Glutamatergic neuron (in vitro differentiated cells): ENCODE measurements at places on chromosomes 6 and 20. TPM values are rescaled to one million over a fixed set of nuclear protein-coding genes. Genes with fewer than 3 reads are reported as not detected.

Gene GPR6
- total RNA-seq, result not detected

Gene MYH7B
- total RNA-seq, result 1.5 TPM

DNA sequence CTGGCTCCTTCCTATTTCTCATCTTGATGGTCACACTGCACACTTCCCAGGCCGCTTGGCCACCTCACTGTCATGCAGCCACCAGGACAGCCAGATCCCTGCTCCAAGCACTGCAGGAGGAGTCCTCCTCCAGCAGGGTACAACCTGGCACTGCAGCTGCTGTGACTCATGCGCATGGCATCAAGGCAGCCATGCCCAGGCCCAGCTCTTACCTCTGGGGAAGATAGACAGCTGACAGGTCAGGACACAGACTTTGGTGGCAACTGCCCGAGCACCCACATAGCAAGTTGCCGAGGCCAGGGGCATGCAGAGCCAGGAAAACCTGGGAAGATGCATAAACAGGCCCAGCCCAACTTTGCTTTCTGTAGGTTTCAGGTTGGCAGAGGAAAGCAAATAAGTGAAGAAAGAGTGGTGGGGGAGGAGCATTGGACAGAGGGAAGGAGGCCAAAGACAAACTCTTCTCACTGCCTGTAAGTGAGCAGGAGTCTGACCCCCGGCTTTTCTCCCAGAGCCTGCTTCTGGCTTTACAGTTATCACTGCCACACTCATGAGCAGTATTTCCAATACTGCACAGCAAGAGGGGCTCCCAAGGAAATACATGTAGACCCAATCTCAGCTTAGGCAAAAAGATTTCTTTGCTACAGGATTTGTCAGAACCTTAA, 38.8 kb downstream of the SLC22A3 start:
- no peaks in the 10 kb centered on the region for H3K36me3 ChIP-seq
- DNase-seq, result no peak
- H3K27ac ChIP-seq, result no peak overlapping the region
- H3K27me3 ChIP-seq, result no peaks in the 10 kb centered on the region
- no peaks in the 10 kb centered on the region for H3K4me1 ChIP-seq

DNA sequence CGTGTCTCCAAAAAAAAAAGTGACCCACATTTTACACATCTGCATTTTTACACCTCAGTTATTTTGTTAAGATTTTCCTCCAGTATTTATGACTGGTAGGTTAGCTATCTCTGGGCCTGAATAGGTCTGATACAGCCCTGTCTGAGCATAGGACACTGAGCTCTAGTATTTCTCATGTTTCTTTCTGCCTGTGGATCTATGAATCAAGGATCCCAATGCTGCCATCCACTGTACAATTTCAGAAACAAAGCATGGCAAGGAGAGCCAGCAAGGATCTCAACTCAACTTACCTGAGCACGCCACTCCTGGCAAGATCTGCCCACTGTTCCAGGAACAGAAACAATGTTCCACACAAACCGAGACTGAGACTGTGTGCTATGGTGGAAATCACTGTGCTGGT, 36.4 kb upstream of the ENPP5 start:
- no peak overlapping the region for H3K4me3 ChIP-seq
- no peaks in the 10 kb centered on the region for H3K27me3 ChIP-seq
- H3K4me1 ChIP-seq, result peaks cover 5% of the 10 kb centered on the region
- H3K36me3 ChIP-seq, result peaks cover 6% of the 10 kb centered on the region
- no peak for DNase-seq

Gene VSX1
- not detected for total RNA-seq

DNA sequence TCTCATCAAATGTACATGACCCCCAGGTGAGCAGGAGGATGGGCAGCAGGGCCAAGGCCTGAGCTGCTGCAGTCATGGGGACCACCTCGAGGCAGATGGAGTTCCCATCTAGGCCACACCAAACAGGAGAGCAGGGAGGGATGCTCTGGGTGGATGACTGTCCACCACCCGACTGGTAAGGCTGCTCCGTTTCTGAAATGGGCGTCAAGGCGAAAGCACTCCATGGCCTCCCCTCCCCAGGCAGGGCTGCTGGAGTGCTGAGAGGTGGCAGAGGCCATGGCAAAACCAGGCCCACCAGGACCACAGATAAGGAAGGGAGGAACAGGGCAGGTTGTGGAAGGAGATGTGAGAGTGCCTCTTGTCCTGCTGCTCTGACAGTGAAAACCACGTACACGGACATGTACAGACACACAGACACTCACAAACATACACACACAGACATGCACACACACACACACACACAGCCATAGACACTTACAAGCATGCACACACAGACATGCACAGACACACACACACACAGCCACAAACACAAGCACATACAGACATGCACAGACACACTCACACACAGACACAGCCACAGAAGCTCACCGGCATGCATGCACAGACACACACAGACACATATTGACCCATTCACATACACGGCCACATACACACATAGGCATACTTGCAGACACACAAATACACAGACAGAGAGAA, 93.2 kb downstream of the PSMG4 start:
- peaks cover 88% of the 10 kb centered on the region for H3K4me1 ChIP-seq
- H3K4me3 ChIP-seq, result peak overlapping the region; percentile 71
- no peak for DNase-seq
- peak overlapping the region; percentile 83 for H3K27ac ChIP-seq

Gene PBOV1
- not detected for total RNA-seq

GRCh38 chr6:157538168-157538567, 157.2 kb downstream of the ZDHHC14 start:
- H3K27me3 ChIP-seq, result peaks cover 7% of the 10 kb centered on the region
- peaks cover 32% of the 10 kb centered on the region for H3K4me1 ChIP-seq
- H3K27ac ChIP-seq, result no peak overlapping the region
- peaks cover 8% of the 10 kb centered on the region for H3K36me3 ChIP-seq
- no peak overlapping the region for H3K4me3 ChIP-seq

DNA sequence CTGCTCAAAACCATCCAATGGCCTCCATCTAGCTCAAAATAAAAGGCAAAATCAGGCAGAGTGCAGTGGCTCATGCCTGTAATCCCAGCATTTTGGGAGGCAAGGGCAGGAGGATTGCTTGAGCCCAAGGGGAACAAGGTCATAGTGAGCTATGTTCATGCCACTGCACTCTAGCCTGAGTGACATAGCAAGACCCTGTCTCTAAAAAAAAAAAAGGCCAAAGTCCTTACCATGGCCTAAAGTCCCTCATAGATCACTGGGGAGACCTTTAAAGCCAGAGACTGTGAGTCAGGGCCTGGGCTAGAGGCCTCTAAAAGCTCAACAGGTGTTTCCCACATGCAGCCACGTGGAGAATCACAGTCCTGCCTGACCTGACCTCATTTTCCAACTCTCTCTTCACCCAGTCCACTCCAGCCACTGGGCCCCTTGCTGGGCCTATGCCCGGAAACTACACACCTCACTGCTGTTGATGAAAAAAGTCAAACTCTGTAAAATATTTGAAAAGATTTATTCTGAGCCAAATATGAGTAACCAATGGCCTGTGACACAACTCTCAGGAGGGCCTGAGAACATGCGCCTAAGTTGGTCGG, 28.2 kb upstream of the TAB2 start:
- H3K36me3 ChIP-seq, result no peaks in the 10 kb centered on the region
- no peaks in the 10 kb centered on the region for H3K27me3 ChIP-seq
- H3K27ac ChIP-seq, result no peak overlapping the region
- H3K4me3 ChIP-seq, result no peak overlapping the region
- H3K4me1 ChIP-seq, result no peaks in the 10 kb centered on the region

- H3K4me1 ChIP-seq, result peaks cover 15% of the 10 kb centered on the region
- H3K27ac ChIP-seq, result peak overlapping the region; percentile 81
- H3K27me3 ChIP-seq, result peaks cover 2% of the 10 kb centered on the region
- no peaks in the 10 kb centered on the region for H3K36me3 ChIP-seq
These were observed 149.7 kb downstream of the TFAP2C start for GRCh38 chr20:56778765-56779195.

Gene ATP6V1G2
- total RNA-seq, result 95.6 TPM

GRCh38 chr20:33812908-33813462, 1.8 kb downstream of the CHMP4B start:
- DNase-seq, result no peak
- H3K4me1 ChIP-seq, result peaks cover 15% of the 10 kb centered on the region
- peak overlapping the region; percentile 91 for H3K4me3 ChIP-seq
- H3K27ac ChIP-seq, result peak overlapping the region; percentile 19
- peaks cover 3% of the 10 kb centered on the region for H3K27me3 ChIP-seq

DNA sequence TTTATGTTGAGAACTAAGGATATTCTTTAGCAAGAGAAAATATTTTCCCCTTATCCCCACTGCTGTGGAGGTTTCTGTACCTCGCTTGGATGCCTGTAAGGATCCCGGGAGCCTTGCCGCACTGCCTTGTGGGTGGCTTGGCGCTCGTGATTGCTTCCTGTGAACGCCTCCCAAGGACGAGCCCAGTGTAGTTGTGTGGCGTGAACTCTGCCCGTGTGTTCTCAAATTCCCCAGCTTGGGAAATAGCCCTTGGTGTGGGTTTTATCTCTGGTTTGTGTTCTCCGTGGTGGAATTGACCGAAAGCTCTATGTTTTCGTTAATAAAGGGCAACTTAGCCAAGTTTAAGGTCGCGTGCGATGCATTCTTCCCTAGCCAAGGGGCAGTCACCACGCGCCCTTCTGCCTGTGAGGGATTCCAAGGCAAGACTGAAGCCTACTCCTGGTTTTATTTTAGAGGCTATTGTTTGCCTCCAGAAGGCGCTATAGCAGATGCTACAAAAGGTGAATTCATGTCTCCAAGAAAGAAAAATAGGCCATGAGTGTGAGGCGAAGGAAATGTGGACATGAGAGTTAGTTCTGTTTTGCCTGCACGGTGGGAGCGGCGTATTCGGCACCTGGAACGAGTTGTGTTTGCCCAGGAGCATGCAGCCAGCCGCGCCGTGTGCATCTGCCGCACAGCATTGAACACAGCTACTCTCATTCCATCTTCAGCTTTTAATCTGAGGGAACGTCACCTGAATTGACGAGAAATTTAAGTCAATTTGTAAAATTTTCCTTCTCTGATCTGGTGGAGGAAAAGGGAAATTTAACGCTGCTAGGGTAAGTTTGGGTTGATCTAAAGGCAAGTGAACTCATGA, 40.3 kb upstream of the IRF4 start:
- H3K27me3 ChIP-seq, result peaks cover 14% of the 10 kb centered on the region
- DNase-seq, result no peak
- H3K4me3 ChIP-seq, result no peak overlapping the region
- no peak overlapping the region for H3K27ac ChIP-seq
- H3K36me3 ChIP-seq, result peaks cover 9% of the 10 kb centered on the region
- H3K4me1 ChIP-seq, result peaks cover 3% of the 10 kb centered on the region

DNA sequence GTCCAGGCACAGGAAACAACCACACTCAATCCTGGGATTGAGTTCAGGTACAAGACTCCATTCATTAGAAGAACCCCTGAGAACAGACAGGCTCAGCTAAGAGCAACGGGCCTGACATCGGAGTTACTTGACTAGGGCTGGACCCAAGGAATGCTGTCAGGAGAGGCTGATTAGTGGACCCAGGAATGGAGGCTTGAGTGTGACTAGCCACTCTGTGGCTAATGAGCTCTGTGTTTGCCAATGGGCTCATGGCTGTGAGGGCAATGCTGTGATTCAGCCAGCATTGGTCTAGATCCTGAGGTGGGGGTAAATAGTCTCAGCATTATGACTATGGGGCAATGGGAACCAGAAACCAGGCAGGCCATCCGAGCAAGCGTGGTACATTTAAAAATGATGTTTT, 71.8 kb downstream of the RIOK1 start:
- H3K4me1 ChIP-seq, result peaks cover 2% of the 10 kb centered on the region
- no peak overlapping the region for H3K27ac ChIP-seq
- DNase-seq, result no peak
- no peak overlapping the region for H3K4me3 ChIP-seq
- peaks cover 2% of the 10 kb centered on the region for H3K27me3 ChIP-seq
- H3K36me3 ChIP-seq, result peaks cover 6% of the 10 kb centered on the region

GRCh38 chr20:50049442-50050026, 63.4 kb downstream of the UBE2V1 start:
- H3K4me3 ChIP-seq, result no peak overlapping the region
- H3K4me1 ChIP-seq, result no peaks in the 10 kb centered on the region
- no peak for DNase-seq
- H3K27me3 ChIP-seq, result peaks cover 3% of the 10 kb centered on the region

- no peak for DNase-seq
- no peak overlapping the region for H3K4me3 ChIP-seq
- H3K36me3 ChIP-seq, result no peaks in the 10 kb centered on the region
- H3K4me1 ChIP-seq, result peaks cover 60% of the 10 kb centered on the region
- H3K27me3 ChIP-seq, result peaks cover 5% of the 10 kb centered on the region
- no peak overlapping the region for H3K27ac ChIP-seq
These were observed 25.1 kb upstream of the MAFB start for GRCh38 chr20:40714109-40714508.

Gene THBS2
- total RNA-seq, result 3.1 TPM

DNA sequence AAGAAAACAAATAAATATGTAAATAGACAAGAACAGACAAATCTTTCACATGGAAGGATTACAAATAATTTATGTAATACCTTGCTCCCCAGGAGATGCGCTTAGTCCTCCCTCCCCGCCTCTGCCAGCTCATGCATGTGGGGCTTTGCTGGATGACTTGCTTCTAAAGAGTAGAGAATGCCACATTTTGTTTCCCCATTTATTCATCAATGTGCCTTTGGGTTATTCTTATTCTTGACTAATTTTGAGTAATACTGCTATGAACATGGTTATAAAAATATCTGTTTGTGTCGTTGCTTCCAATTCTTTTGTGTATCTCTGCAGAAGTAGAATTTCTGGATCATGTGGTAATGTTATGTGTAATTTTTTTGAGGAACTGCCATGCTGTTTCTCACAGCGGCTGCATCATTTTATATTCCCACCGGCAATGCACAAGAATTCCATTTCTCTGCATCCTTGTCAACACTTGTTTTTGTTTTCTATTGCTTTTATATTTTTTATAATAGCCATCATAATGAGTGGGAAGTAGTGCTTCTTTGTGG, 23.8 kb upstream of the DUSP22 start:
- H3K4me1 ChIP-seq, result no peaks in the 10 kb centered on the region
- no peaks in the 10 kb centered on the region for H3K27me3 ChIP-seq
- H3K27ac ChIP-seq, result no peak overlapping the region

DNA sequence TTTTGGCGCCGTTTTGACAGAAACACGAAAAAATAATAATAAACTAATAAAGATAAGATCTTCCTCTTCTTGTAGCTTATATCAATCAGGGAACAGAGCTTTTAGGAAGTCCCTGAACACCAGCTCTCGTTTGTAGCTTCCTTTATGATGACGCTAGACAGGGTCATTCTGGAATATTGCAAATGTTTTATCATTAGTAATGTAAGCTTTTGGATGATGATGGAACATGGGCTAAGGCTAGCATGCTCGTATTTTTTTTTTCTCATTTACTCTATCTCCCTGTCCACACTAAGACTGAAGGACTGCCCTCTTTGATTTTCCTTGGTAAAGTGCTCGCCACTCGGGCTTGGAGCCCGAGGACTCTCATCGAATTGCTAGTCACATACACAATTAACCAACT, 22.1 kb upstream of the POM121L2 start:
- no peak overlapping the region for H3K4me3 ChIP-seq
- H3K27me3 ChIP-seq, result peaks cover 4% of the 10 kb centered on the region
- DNase-seq, result no peak
- H3K4me1 ChIP-seq, result peaks cover 2% of the 10 kb centered on the region
- no peaks in the 10 kb centered on the region for H3K36me3 ChIP-seq

GRCh38 chr6:15824811-15825210, 162.0 kb upstream of the DTNBP1 start:
- DNase-seq, result no peak
- H3K27me3 ChIP-seq, result no peaks in the 10 kb centered on the region
- peaks cover 3% of the 10 kb centered on the region for H3K4me1 ChIP-seq
- H3K27ac ChIP-seq, result no peak overlapping the region
